ENCODE measurements at places on chromosomes 16 and 17. TPM values are rescaled to one million over a fixed set of nuclear protein-coding genes. Genes with fewer than 3 reads are reported as not detected.

- DNase-seq, result no peak
Observed at GRCh38 chr17:36501963-36502362, 15.5 kb downstream of the ZNHIT3 start.

DNA sequence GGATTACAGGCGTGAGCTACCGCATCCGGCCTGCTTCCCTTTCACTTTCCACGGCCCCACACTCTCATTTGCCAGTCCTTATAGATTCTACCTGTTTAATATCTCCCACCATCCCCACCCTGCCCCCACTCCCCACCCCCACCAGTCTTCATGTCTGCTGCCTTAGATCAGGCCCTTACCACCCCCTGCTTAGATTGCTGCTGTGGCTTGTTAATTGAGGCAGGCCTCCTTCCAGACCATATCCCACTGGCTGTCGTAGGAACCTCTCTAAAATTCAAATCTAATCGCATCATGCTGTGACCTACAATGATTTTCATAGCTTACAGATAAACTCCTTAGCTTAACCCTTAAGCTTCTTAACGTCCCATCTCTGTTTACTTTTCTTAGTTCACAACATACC is 4.9 kb downstream of the IQCK start:
- DNase-seq, result no peak

DNA sequence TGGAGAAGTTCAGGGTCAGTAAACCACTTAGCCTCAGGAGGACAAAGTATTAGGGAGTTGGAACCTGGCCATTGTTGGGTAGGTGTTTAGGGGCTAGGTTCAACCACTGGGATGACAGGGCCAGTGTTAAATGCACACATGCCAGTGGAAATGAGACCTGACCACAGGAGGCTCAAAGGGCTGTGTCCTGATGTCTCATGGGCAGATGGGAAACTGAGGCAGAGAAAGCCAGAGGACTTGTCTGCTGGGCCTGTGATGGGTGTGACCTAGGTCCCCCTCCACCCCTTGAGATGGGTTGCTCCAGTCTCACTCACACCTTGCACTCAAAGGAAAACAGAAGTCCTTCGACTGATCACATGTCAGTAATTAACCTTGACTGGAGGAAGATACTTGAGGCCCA is 16.0 kb downstream of the CPNE2 start:
- DNase-seq, result no peak

GRCh38 chr17:8237175-8237574 is 10.7 kb downstream of the CTC1 start:
- DNase-seq, result no peak

DNA sequence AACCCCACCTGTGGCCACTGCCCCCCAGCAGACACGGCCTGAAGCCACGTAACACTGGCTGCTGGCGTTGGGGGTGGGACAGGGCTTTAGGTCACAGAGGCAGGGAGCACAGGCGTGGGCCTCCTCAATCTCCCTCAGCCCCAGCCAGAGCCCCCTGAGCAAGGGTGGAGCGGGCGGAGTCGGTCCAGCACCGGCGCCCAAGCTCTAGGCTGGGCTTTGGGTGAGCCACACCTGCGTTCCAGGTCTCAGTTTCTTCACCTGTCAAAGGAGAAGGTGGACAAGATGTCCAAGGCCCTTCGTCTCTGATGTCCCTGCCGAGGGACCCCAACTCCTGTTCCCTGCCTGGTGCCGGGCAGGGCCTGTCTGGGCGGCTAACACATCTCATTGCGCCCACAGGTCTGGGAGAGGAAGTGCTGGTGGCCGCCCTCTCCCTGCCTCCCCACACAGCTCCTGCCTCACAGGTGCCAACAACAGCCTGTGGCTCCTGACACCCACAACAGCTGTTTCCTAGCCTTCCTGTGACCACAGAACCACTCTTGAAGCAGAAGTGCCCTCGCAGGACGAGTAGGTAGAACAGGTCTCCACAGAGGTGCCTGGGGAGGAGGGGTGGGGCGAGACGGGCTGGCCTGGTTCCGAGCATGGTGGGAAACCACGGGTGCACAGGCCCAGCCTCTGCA is 12.0 kb downstream of the FAM83G start:
- DNase-seq, result no peak

DNA sequence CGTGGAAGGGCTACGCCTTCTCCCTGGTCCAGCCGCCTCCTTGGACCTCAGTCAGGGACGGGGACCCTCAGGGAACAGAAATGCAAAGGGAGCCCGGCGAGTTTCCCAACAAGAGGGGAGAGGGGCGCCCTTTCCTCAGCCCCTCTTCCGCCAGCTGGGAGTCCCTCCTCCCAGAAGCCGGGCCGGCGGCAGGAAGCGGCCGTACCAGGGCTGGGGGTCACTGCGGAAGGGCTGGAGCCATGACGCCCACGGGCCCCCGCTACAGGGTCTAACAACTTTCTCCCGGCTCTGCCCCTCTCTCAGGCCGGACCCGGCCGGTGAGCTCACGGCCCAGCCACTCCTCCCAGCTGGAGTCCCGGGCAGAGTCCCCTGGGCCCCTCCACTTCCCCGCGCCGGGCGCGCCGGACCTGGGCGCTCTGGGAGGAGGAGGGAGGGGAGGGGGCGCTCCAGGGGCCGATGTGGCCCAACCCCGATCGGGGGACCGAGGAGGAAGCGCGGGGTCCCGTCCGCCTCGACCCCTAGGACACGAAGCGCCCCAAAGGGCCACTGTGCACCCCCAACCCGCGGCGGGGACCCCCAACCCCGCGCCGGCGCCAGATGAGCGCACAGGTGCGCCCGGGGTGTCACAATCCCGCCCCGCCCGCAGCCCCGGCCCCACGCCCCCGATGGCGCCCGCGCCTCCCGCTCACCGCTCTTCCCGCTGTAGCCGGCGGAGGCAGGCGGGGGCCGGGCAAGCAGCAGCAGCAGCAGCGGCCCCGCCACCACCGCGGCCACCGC is 578 bp downstream of the PGAP6 start:
- DNase-seq, result no peak

The CACNG3 gene
- not detected for polyA plus RNA-seq

The KRTAP3-1 gene
- not detected for polyA plus RNA-seq

Measured in left kidney (tissue), 8 donors.